Activated gamma-delta T cell (primary cell): ENCODE measurements at places on chromosomes 1 and 21.

- DNase-seq, result no peak
Measured at GRCh38 chr1:191065346-191065745, 587.7 kb upstream of the BRINP3 start.

GRCh38 chr21:45087022-45087823 lies 12.8 kb downstream of the ADARB1 start:
- no peak for DNase-seq

GRCh38 chr1:101843160-101843559 lies 153.6 kb downstream of the OLFM3 start:
- DNase-seq, result no peak

GRCh38 chr1:25768999-25769398 lies 31.0 kb upstream of the SELENON start:
- no peak for DNase-seq

DNA sequence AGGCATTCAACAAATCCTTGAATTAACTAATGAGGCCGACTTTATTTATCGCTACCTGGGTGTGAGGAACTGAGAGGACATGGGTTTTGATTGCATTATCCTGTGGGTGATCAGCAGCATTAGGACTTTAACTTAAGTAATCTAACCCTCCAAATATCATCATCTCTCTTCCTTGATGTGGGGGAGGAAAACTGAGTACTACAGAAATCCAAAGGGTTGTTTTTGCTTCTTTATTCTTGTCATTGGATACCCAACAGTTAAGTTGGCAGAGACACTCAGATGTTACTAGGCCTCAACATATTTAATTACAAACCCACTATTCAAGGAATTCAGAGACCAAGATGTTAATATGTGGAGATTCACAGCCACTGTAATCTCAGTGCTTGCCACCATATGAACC lies 97.4 kb upstream of the ST6GALNAC5 start:
- no peak for DNase-seq

DNA sequence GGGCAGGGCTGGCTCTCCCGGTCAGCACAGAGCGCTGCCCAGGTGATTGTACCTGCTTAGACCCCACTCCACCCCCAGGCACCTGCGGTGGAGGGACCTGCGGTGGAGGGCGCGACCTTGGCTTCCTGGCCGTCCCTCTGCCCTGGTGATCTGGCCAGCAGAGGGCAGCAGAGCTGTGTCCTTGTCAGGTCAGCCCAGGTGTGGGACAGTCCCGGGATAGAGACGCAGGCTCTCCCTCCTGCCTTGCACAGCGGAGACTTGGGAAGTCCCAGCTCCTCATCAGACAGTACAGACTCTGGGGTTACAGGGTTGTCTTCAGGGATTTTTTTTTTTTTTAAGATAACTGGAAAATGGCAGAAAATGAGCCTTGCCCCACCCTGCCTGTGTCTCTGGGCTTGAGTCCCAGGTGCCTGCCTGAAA lies 10.0 kb downstream of the SLX9 start:
- no peak for DNase-seq

GRCh38 chr1:54274448-54274847 lies 74.5 kb downstream of the MRPL37 start:
- DNase-seq, result no peak

GRCh38 chr1:48776393-48777218 lies at the start of gene BEND5:
Gene BEND5, minus strand, starts transcription at chr1:48776891. Its CDS starts 60 bp downstream, at chr1:48776831.
- DNase-seq, result peak; percentile 23
